ENCODE measurements at places on chromosomes 11 and 22.

DNA sequence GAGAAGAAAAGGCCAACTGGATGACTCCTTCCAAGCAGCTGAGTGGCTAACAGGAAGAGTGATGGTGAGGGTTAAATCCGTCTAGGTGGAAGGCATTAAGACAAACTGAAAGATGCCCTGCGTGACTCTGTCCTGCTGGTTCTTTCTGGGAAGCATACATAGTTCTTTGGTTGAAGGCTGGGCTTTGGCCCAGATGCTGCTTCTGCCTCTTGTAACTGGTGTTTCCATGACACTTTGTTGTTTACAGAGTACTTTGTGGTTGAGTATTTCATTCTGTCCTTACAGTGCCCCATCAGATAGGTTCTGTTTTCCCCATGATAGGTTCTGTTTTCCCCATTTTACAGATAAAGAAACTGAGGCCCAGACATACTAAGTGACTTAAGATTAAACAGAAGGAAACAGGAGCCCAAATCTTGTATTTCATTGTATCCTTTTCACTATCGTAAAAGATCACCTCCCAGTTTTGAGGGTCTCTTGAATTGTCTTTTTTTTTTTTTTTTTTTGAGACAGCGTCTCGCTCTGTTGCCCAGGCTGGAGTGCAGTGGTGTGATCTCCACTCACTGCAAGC lies 124.3 kb upstream of the RASSF10 start:
- DNase-seq, result no peak

- DNase-seq, result no peak
These were observed 47.3 kb downstream of the TENM4 start for GRCh38 chr11:79393362-79394043.

- DNase-seq, result no peak
These were observed 842.1 kb downstream of the TBC1D22A start for GRCh38 chr22:47604563-47604962.

GRCh38 chr11:81030186-81030585 lies 1589.4 kb upstream of the TENM4 start:
- no peak for DNase-seq

DNA sequence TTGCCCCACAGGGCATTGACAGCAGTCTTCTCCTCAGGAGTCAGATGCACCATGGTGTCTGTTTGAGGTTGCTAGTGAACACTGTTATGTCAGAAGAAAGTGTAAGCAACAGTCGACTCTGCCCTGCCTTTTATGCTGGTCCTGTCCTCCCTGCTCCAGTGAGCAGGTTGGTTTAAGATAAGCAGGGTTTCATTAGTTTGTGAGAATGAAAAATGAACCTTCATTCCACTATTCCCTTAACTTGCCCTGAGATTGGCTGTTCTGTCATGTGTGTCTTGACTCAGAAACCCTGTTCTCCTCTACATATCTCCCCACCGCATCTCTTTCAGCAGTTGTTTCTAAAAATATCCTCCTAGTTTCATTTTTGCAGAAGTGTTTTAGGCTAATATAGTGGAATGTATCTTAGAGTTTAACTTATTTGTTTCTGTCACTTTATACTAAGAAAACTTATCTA lies at the start of gene HBD:
Gene HBD, minus strand, starts transcription at position 103 of the 454 bp plus-strand sequence. Its CDS starts 50 bp downstream, at position 53.
- no peak for DNase-seq

DNA sequence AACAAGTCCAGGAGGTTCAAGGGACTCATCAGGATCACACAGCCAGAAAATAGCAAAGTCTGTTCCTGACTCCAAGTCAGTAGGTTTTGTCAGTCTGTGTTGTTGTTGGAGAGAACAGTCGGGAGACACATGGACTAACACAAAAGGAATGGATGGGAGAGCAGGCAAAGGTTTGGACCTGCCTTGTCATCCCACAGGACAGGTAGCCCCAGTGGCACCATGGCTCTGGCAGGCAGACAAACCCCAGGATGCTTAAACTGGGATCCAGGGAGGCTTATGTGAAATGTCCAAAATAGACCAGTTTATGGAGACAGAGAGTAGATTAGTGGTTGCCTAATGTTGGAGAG lies 201.6 kb upstream of the NAV2 start:
- no peak for DNase-seq

- DNase-seq, result no peak
These were observed 94.9 kb downstream of the MICAL2 start for GRCh38 chr11:12205330-12205729.

- DNase-seq, result peak; percentile 80
These were observed 7.4 kb downstream of the NDUFV1 start for GRCh38 chr11:67613960-67614715.

DNA sequence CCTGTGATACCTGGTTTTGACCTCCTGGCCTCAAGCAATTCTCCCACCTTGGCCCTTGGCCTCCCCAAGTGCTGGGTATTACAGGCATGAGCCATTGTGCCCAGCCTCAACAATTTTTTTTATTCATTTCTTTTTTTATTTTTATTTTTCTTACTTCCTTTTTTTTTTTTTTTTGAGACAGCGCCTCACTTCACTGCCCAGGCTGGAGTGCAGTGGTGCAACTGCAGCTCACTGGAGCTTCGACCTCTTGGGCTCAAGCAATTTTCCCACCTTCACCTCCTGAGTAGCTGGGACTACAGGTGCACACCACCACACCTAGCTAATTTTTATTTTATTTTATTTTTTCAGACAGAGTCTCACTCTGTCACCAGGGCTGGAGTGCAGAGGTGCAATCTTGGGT lies 25.5 kb upstream of the CECR2 start:
- no peak for DNase-seq

- DNase-seq, result no peak
These were observed 37.3 kb upstream of the POU2AF1 start for GRCh38 chr11:111416231-111416960.

GRCh38 chr11:45935349-45936064 lies 13.1 kb downstream of the LARGE2 start:
- DNase-seq, result no peak

DNA sequence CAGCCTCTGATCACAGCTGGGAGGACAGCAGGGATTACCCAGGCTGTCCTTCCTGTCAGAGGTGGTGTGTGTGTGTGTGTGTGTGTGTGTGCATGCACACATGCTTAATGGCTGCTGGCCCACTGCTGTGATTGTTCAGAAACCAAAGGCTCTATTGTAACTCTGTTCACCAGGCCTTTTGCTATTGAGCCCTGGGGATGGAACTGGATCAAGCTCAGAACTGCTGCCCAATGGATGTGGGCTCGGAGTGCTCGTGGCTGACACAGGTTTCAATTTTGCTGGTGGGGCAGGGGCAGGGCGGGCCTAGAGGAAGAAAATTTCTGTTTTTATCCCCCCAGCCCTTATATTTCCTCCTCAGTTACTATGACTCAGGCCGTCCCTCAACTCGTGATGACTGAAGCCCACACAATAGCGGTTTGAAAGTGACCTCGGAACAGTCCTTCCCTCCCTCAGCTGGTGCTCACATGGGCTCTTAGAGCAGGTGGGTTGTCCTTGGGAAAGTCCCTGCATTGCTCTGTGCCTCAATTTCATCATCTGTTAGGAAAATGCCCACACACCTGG lies 359.3 kb downstream of the TENM4 start:
- DNase-seq, result no peak

GRCh38 chr11:26987272-26987671 lies 6.6 kb upstream of the FIBIN start:
- no peak for DNase-seq

GRCh38 chr11:16127732-16128131 lies 228.6 kb downstream of the SOX6 start:
- no peak for DNase-seq

GRCh38 chr11:17672469-17672868 lies 46.9 kb upstream of the MYOD1 start:
- DNase-seq, result no peak

GRCh38 chr11:43810929-43811596 lies 69.6 kb upstream of the ALKBH3 start:
- DNase-seq, result no peak

DNA sequence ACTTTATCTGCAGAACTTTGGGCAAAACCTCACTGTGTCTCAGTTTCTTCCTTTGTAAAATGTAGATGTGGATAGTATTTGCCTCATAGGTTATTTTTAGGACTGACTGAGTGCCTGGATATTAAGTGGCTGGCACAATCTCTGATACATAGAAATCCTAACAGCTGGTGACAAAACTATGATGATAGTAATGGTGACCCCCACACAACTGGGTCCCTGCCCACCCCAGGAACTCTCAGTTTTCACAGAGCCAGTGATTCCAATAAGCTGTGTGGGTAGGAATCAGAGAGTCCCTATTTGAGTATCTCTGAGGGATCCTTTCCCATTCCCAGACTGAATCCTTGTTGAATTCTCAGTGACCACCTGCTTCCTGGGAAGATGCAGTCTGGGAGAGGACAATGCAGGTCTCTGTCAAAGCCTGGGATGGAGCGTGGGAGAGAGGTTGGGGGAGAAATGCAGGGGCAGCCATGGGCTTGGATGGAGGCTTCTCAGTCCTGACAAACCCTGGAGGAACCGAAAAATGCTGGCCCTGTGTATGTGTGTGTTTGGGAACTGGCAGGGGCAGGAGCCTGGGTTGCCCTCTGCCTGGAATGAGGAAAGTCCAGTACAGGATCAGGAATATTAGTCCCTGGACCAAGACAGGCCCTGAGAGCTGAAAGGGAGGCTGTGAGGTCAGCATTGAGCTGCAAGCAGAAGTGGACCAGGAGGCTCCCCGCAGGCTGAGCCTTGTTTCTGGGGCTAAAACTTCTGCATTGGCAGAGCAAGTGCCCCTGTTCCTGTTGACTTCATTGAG lies 6.1 kb upstream of the P2RY6 start:
- DNase-seq, result no peak

DNA sequence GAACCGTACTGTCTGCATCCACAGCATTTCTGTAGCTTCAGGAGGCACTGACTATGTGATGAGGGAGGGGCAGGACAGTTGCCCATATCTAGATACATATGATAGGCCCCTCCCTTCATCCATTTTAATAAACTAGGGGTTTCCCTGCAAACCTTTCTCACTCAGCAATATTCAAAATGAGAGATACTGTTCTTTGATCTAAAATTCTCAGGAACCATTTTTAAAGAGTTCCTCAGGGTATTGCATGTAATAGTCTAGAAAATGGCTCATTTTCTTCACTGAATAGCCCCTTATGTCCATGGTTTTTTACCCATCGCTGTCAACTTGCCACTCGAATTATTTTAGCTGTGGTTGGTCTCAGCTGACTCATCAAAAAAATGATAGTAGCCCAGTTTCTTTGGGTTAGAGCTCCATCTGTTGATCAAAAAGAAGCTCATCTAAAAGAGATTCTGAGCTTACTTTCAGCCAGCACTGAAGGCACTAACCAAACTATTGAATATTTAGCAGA lies 37.0 kb upstream of the DNAJB7 start:
- DNase-seq, result no peak

DNA sequence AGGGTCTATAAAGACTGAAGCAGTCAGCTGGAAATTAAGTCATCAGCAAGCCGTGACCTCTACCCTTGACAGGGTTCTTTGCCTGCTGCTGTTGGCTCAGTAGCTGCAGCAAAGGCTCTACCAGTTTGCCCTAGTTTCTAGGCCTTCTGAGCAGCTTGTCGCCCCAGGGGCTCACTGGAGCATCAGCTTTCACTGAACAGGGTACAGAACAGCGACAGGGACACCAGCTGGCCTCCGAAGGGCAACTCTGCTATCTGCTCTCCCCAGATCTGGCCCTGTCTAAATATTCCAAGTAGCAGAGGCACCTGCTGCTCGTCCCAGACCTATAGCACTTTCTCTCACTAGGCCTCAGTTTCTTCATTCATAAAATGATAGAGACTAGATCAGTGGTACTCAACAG lies 42.4 kb downstream of the SMCO4 start:
- no peak for DNase-seq

DNA sequence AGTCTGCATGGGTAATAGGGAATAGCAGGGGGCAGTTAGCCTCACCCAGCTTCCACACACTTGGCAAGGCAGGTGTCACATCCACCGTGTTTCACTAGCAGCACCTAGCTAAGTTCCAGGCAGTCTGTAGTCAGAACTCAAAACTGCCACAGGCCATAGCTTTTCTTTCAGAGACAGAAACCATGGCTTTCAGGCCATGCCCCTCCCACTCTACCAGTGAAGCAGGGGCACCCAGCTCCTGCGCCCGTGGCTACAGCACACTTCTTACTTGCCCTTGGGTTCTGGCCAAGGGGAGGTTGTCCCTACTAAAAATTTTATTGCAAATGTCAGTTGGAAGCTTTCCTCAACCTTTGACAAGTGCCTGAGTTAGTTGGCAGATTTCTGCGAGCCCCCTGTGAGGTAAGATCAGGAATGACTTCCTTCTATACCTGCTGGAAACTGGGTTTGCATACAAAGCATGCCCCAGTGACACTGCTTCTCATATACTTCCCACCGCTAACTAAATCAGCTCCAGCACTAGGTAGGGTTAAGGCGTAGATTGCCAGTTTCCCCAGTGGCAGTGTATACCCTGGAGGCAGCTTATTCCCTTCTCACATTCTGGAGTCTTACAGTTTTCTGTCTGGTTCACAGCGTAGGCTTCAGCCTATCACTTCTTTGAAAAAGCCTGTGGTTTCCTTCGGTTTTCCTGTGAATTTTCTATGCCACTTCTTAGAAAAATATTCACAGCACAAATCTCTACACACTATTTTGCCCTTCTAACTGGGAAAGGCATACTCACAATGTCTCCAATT lies 139.0 kb upstream of the LUZP2 start:
- no peak for DNase-seq

GRCh38 chr22:26394777-26395176 lies 34.3 kb upstream of the ASPHD2 start:
- no peak for DNase-seq

- DNase-seq, result no peak
These were observed 51.4 kb downstream of the ADAMTS15 start for GRCh38 chr11:130499828-130500227.

GRCh38 chr11:125080531-125080911 lies 17.4 kb downstream of the SLC37A2 start:
- DNase-seq, result no peak

DNA sequence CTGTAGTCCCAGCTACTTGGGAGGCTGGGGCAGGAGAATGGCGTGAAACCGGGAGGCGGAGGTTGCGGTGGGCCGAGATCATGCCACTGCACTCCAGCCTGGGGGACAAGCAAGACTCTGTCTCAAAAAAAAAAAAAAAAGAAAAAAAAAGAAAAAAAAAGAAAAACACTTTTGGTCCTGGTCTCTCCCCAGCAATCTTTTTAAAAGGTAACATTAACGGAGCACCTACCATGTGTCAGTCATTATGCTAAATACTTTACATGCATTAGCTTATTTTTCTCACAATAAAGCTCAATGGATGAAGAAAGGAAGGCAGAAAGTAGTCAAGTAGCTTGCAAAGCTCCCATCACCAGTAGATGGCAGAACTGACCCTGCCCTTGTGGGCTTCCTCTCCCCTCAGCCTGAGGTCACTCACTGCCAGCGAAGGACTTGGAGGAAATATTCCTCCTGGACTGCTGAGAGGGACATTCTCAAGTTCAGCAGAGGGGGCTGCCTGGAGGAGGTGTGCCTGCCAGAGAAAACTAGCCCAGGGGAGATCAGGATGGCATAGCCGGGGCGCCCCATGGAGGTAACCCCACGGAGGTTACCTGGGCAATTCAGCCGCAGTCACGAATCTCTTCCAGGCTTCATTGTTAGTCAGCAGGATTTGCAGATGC lies 15.5 kb downstream of the APOL3 start:
- DNase-seq, result no peak

DNA sequence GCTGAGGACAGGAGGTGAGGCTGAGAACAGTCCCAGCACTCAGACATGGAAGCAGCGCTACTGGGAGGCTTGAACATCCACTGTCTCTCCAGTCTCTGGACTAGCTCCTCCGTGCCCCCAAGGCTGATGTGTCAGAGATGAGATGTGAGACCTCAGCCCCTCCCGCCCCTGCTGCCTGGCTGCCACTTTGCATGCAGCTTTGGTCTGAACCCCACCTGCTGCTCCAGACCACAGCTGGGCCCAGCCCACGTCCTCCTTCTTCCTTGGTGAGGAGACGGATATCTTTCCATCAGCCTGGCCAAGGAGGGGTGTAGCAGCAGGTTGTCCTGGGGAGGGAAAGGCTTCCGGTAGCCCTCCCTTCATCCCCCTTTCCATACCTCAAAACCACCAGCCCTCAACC lies 148.0 kb upstream of the B3GAT1 start:
- no peak for DNase-seq

Measured in activated naive CD8-positive, alpha-beta T cell treated with anti-CD3 and anti-CD28 coated beads for 36 hours (primary cell).